Ascending aorta (tissue), 2 donors: ENCODE measurements at places on chromosomes 5 and 9. TPM values are rescaled to one million over a fixed set of nuclear protein-coding genes. Genes with fewer than 3 reads are reported as not detected.

DNA sequence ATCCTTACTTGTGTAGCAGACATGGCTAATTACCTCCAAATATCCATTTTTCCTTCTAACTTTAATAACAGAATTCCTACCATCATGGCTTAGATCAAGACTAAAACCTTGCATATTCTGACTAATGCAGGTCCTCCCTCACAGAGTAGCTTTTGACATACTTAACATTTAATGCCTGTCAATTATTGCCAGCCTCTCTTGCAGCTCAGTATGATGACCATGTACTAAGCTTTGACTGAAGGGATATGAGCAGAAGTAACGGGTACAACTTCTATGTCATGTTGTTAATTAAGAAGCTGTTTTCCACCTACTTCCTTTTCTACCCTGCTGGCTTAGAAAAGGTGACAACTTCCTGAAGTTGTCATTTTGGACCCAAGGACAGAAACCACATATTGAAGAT, 533.4 kb downstream of the PSAT1 start:
- no peak overlapping the region for H3K4me3 ChIP-seq
- no peak overlapping the region for H3K27ac ChIP-seq
- H3K4me1 ChIP-seq, result no peaks in the 10 kb centered on the region
- DNase-seq, result no peak

WDR41 gene
- 45.4 TPM for total RNA-seq

DNA sequence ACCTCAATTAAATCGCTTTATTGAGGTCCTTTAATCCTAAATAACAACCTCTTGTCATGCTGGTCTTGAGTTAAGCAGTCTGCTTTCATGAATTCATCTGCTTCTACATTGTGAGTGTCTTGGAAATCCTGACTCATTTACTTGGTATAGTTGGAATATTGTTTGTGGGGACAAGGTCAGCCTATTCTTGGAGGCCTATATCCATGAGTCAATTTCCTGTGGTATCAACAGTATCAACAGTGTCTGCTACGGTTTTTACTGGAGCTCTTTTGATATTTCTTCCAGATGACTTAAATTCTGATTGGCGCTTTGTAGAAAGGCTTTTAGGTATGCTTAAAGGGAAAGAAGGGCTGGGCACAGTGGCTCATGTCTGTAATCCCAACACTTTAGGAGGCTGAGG, 71.2 kb upstream of the PARP8 start:
- no peak overlapping the region for H3K4me3 ChIP-seq
- H3K27ac ChIP-seq, result no peak overlapping the region
- no peaks in the 10 kb centered on the region for H3K27me3 ChIP-seq
- no peak for DNase-seq
- no peaks in the 10 kb centered on the region for H3K36me3 ChIP-seq

DNA sequence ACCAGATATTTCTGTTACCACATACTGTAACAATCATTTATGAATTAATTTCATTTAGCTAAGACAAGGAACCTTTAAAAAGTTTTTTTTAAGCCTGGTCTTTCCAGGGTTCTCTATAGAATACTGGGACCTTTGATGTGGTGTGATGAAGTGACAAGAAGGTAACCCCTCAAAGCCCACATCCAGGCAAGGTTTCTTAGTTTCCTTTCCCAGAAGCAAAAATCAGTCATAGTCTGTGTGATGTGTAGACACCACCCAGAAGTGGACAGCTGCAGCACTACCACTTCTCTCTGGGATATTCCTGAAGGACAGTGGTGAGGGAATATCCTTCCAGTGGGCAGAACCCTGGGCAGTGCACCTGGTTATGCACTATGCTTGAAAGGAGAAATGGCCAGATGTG, 115.6 kb downstream of the TTC39B start:
- peaks cover 62% of the 10 kb centered on the region for H3K36me3 ChIP-seq
- DNase-seq, result no peak
- H3K27me3 ChIP-seq, result no peaks in the 10 kb centered on the region
- H3K4me1 ChIP-seq, result no peaks in the 10 kb centered on the region

C9orf50 gene
- not detected for total RNA-seq

DNA sequence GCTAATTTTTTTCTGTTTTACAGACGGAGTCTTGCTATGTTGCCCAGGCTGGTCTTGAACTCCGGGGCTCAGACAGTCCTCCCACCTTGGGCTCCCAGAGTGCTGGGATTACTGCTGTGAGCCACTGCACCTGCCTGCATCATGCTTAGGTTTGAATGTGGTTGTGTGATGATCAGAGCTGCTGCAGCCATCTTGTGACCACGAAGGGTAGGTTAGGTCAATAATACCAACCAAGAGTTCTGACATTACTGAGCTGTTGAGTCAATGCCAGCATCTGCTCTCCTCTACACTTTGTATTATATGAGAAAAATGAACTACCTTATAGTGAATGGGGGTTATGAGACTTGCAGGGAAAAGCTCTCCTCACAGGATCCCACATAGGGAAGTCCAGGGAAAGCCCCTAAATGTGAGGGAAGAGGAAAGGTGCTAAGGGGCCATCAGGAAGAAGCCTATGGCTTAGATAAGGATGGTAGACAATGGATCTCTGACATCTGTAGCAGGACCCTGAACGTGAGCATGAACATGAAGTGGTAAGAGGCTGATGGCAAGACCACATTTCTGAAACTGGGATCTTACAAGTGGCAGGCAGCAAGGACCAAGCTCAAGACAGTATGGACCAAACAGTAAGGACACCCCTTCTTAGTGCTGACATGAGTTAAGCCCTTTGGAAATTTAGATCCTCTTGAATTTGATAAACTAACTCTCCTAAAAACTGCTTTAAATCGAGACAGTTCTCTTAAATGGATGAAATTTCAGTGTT, 75.7 kb upstream of the ZNF169 start:
- no peak for DNase-seq
- H3K4me1 ChIP-seq, result peaks cover 19% of the 10 kb centered on the region
- H3K36me3 ChIP-seq, result no peaks in the 10 kb centered on the region
- no peak overlapping the region for H3K4me3 ChIP-seq
- H3K27me3 ChIP-seq, result no peaks in the 10 kb centered on the region

SHOC1 gene
- not detected for total RNA-seq

DNA sequence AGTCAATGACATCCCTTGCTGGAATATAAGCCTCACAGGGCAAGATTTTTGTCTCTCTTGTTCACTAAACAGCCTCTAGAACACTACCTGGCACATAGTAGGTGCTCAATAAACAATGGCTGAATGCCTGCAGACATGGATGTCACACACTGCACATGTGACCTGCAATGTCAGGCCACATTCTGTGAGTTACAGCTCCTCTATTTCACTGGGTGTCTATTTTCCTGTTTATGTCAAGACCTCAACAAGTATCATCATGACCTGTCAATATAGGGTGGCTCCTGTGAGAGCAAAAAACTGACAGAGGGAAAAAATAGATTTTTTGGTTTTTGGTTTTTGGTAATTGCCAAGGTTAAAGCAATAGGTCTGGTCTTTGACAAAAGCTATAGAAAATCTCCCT, 144.6 kb upstream of the KLF9 start:
- H3K27me3 ChIP-seq, result no peaks in the 10 kb centered on the region
- H3K36me3 ChIP-seq, result no peaks in the 10 kb centered on the region
- no peak overlapping the region for H3K4me3 ChIP-seq
- no peak overlapping the region for H3K27ac ChIP-seq
- DNase-seq, result no peak

NTRK2 gene
- 23.8 TPM for total RNA-seq

DNA sequence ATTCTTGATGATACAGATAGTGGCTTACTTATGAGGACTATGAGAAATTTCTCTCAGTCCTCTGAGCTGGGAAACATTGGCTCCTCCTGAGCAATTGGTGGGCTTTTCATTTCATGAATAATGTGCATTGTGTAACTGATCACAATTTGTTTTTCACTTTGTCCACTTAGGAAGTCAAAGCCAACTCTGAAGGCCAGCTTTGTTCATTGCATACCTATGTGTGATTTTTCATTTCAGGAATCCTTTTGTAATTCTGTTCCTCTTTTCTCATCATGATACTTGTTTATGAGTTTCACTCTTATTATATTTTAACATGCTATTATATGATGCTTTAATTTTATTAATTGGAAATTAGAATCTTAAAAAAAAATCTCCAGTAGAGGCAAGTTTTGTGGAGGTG, 483.0 kb downstream of the EBF1 start:
- DNase-seq, result no peak
- H3K4me1 ChIP-seq, result peaks cover 5% of the 10 kb centered on the region
- no peaks in the 10 kb centered on the region for H3K36me3 ChIP-seq
- no peaks in the 10 kb centered on the region for H3K27me3 ChIP-seq

DNA sequence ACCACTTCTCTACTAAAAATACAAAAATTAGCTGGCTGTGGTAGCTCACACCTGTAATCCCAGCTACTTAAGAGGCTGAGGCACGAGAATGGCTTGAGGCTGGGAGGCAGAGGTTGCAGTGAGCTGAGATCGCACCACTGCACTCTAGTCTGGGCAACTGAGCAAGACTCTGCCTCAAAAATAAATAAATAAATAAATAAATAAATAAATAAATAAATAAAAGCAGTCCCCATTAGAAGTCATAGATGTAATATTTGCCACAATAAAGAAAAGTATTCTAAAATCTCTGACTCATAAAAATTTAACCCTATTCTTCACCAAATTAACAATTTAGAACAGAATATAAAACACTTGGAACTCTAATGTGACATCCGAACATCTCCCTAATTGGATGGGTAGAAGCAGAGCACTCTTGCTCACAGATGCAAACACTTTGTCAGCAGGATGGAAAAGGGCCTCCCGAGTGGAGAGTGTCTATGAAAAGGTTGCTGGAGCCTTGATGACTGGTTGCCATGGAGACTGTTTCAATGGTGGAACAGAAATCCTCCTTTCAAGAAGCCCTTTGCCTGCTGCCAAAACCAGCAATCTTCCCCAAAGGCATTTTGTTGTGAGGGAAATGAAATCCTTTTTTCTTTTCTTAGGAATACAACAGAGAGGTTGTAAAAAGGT, 38.9 kb upstream of the TRAF1 start:
- H3K36me3 ChIP-seq, result peaks cover 5% of the 10 kb centered on the region
- H3K4me1 ChIP-seq, result peaks cover 11% of the 10 kb centered on the region
- no peaks in the 10 kb centered on the region for H3K27me3 ChIP-seq
- no peak for DNase-seq

GRCh38 chr5:142609142-142609541, 76.7 kb downstream of the FGF1 start:
- no peaks in the 10 kb centered on the region for H3K27me3 ChIP-seq
- H3K36me3 ChIP-seq, result no peaks in the 10 kb centered on the region
- DNase-seq, result no peak

DNA sequence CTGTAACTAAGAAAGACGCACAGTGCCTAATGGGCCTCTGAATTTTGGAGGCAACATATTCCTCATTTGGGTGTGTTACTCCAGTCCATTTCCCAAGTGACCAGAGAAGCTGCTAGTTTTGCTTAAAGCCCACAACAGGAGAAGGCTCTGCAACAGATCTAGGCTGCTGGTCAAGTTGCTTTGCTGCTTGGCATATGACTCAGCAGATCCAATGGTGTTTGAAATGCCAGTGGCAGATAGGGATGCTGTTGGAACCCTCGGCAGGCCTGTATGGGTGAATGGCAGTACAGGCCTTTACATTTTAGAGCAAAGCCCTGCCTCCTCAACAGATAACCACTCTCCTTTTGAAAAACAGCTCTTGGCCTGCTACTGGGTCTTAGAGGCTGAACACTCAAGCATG, 36.2 kb upstream of the ROR2 start:
- no peak overlapping the region for H3K4me3 ChIP-seq
- H3K27ac ChIP-seq, result no peak overlapping the region
- no peaks in the 10 kb centered on the region for H3K4me1 ChIP-seq
- no peak for DNase-seq
- no peaks in the 10 kb centered on the region for H3K27me3 ChIP-seq
- no peaks in the 10 kb centered on the region for H3K36me3 ChIP-seq

- H3K27ac ChIP-seq, result no peak overlapping the region
- no peaks in the 10 kb centered on the region for H3K27me3 ChIP-seq
- H3K36me3 ChIP-seq, result peaks cover 35% of the 10 kb centered on the region
- no peak for DNase-seq
- H3K4me3 ChIP-seq, result no peak overlapping the region
Observed at GRCh38 chr5:127555826-127556225, 38.4 kb downstream of the PRRC1 start.

DNA sequence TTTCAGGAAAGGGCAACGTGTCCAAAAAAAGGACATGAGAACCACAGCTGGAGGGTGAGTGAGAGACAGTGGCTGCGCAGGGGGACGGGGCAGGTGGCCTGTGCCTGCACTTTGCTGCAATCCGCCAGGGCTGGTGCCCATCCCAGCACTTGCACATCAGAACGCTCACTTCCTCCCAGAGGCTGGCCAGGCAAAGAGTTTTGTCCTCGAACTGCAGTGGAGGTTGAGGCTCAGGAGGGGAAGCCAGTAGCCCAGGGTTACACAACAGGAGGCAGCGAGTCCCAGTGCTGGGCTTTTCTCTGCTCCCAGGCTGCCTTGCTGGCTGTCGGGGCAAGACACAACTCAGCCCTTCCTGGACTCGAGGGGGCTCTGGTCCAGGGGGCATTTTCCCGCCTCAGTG, 33.1 kb downstream of the CRB2 start:
- H3K4me3 ChIP-seq, result no peak overlapping the region
- H3K27me3 ChIP-seq, result no peaks in the 10 kb centered on the region
- no peak overlapping the region for H3K27ac ChIP-seq
- DNase-seq, result no peak
- no peaks in the 10 kb centered on the region for H3K36me3 ChIP-seq

CCL21 gene
- total RNA-seq, result 7.9 TPM

PCDHB5 gene
- total RNA-seq, result 61.8 TPM

- no peak overlapping the region for H3K27ac ChIP-seq
- H3K36me3 ChIP-seq, result peaks cover 23% of the 10 kb centered on the region
- no peak for DNase-seq
Observed at GRCh38 chr5:160398806-160399205, 1.0 kb downstream of the FAM200C start.
